Testis (tissue), 5 donors: ENCODE measurements at places on chromosomes 5 and 9.

GRCh38 chr9:134182554-134183085, 18.3 kb upstream of the RNU6ATAC start:
- no peak overlapping the region for H3K4me3 ChIP-seq
- DNase-seq, result no peak
- no peaks in the 10 kb centered on the region for H3K36me3 ChIP-seq
- no peak overlapping the region for H3K27ac ChIP-seq

GRCh38 chr5:62922191-62922590, 343.6 kb downstream of the LRRC70 start:
- no peak overlapping the region for H3K4me3 ChIP-seq
- no peak overlapping the region for H3K27ac ChIP-seq
- H3K4me1 ChIP-seq, result no peaks in the 10 kb centered on the region
- no peaks in the 10 kb centered on the region for H3K36me3 ChIP-seq
- no peaks in the 10 kb centered on the region for H3K27me3 ChIP-seq

GRCh38 chr9:136297016-136297691, 6.7 kb downstream of the CCDC187 start:
- no peaks in the 10 kb centered on the region for H3K27me3 ChIP-seq
- no peak overlapping the region for H3K27ac ChIP-seq
- H3K4me1 ChIP-seq, result no peaks in the 10 kb centered on the region
- H3K4me3 ChIP-seq, result no peak overlapping the region
- DNase-seq, result no peak

DNA sequence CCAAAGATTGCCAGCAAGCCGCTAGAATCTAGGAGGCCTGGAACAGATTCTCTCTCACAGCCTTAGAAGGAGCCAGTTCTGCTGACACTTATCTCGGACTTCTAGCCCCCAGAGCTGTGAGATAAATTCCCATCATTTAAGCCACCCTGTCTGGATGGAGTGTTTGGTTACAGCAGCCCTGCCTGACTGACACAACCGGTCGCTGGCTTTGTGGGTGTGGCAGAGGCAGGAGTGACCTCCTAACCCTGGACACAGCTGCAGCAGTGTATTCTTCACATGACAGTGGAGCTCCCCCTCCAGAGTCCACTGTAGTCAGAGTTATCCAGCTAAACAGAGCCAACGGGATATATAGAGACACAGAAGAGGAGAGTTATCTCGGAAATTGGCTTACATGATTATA, 21.2 kb upstream of the IL17B start:
- H3K4me3 ChIP-seq, result no peak overlapping the region
- DNase-seq, result no peak
- no peaks in the 10 kb centered on the region for H3K27me3 ChIP-seq
- H3K36me3 ChIP-seq, result no peaks in the 10 kb centered on the region
- H3K27ac ChIP-seq, result no peak overlapping the region

- peaks cover 6% of the 10 kb centered on the region for H3K4me1 ChIP-seq
- no peaks in the 10 kb centered on the region for H3K27me3 ChIP-seq
- H3K27ac ChIP-seq, result no peak overlapping the region
- no peaks in the 10 kb centered on the region for H3K36me3 ChIP-seq
These were observed 53.3 kb downstream of the AHRR start for GRCh38 chr5:374631-375335.

GRCh38 chr5:102523541-102524175, 24.9 kb upstream of the SLCO6A1 start:
- no peaks in the 10 kb centered on the region for H3K36me3 ChIP-seq
- no peak for DNase-seq
- no peak overlapping the region for H3K27ac ChIP-seq
- H3K4me1 ChIP-seq, result no peaks in the 10 kb centered on the region
- H3K4me3 ChIP-seq, result no peak overlapping the region
- no peaks in the 10 kb centered on the region for H3K27me3 ChIP-seq

GRCh38 chr5:56377573-56377972, 144.4 kb upstream of the ANKRD55 start:
- no peak overlapping the region for H3K27ac ChIP-seq
- DNase-seq, result no peak
- no peaks in the 10 kb centered on the region for H3K27me3 ChIP-seq

GRCh38 chr5:117077142-117077541, 502.5 kb upstream of the SEMA6A start:
- H3K36me3 ChIP-seq, result no peaks in the 10 kb centered on the region
- no peaks in the 10 kb centered on the region for H3K4me1 ChIP-seq
- H3K27ac ChIP-seq, result no peak overlapping the region

- H3K27me3 ChIP-seq, result no peaks in the 10 kb centered on the region
- no peaks in the 10 kb centered on the region for H3K4me1 ChIP-seq
- DNase-seq, result no peak
- H3K36me3 ChIP-seq, result no peaks in the 10 kb centered on the region
- no peak overlapping the region for H3K4me3 ChIP-seq
These were observed 97.7 kb upstream of the KIF2A start for GRCh38 chr5:62208218-62208852.

DNA sequence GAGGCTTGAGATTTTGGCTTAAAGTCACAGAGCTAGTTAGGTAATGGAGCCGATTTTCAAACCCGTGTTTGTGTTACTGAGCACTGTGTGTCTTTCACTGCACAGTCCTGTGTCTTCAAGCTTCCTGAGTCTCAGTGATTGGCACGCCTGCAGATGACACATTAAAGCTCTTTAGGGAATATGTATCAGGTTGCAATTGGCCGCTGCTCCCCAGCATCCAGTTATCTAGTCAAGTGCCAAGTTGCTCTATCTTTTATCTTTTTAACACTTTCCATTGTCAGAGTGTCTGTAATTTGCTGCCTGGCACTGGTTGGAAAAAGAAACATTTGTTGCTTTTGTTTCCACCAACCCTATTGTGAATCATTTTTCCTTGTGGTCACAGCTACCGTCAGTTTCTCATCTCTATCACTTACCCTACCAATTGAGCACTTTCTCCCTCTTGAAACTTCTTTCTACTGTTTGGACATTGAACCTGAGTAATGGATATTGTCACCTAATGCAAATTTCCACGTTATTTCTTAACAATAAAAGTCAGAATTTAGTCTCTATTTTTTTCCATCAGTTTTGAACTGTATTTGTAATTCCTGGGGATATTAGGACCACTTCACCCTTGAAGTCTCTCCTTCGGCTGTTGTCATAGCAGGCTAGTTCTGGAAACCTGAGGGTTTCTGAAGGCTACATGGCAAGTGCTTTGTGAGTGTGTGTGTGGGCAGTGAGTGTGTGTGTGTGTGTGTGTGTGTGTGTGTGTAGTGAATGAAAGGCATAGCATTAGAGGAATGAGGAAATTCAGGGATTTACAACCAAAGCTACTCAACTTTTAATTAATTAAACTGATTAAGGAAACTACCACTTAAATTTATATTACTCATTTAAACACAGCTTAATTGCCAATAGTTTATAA, 274.3 kb downstream of the ISL1 start:
- no peaks in the 10 kb centered on the region for H3K4me1 ChIP-seq
- DNase-seq, result peak; percentile 15
- no peak overlapping the region for H3K4me3 ChIP-seq
- no peak overlapping the region for H3K27ac ChIP-seq
- no peaks in the 10 kb centered on the region for H3K27me3 ChIP-seq
- H3K36me3 ChIP-seq, result no peaks in the 10 kb centered on the region

- no peaks in the 10 kb centered on the region for H3K4me1 ChIP-seq
- no peak for DNase-seq
- no peak overlapping the region for H3K4me3 ChIP-seq
- no peaks in the 10 kb centered on the region for H3K36me3 ChIP-seq
These were observed 100.9 kb downstream of the ATP10B start for GRCh38 chr5:160750938-160751657.

- H3K4me3 ChIP-seq, result no peak overlapping the region
- H3K4me1 ChIP-seq, result no peaks in the 10 kb centered on the region
- no peaks in the 10 kb centered on the region for H3K27me3 ChIP-seq
- no peak overlapping the region for H3K27ac ChIP-seq
- DNase-seq, result no peak
- no peaks in the 10 kb centered on the region for H3K36me3 ChIP-seq
These were observed 872.3 kb downstream of the MAT2B start for GRCh38 chr5:164377746-164378145.

GRCh38 chr5:55036477-55036876, 12.4 kb downstream of the GZMK start:
- H3K27me3 ChIP-seq, result no peaks in the 10 kb centered on the region
- H3K36me3 ChIP-seq, result no peaks in the 10 kb centered on the region
- H3K4me1 ChIP-seq, result no peaks in the 10 kb centered on the region
- H3K27ac ChIP-seq, result no peak overlapping the region

DNA sequence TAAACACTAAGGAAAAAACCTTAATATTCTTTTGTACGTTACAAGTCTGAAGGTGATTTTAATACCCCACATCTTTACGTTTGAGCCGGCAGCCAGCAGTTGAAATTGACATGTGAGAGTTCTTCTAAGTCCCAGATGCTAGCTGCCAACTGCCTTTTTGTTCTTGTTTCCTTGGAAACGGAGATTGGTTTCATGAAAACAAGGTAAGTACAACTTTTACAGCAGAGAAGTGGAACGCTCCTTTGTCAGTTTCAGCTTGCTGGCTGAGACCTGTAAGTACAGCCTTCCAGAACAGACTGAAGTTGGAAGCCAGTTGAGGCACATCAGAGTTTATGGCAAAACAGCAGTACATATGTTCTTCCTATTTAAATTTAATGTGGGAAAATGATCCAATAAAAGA, 1018.4 kb upstream of the ARRDC3 start:
- no peak overlapping the region for H3K27ac ChIP-seq
- H3K4me3 ChIP-seq, result no peak overlapping the region
- no peak for DNase-seq
- no peaks in the 10 kb centered on the region for H3K36me3 ChIP-seq

GRCh38 chr5:42718591-42718990, 38.0 kb upstream of the CCDC152 start:
- H3K27me3 ChIP-seq, result no peaks in the 10 kb centered on the region
- DNase-seq, result no peak
- H3K4me3 ChIP-seq, result no peak overlapping the region
- H3K36me3 ChIP-seq, result no peaks in the 10 kb centered on the region
- no peak overlapping the region for H3K27ac ChIP-seq

DNA sequence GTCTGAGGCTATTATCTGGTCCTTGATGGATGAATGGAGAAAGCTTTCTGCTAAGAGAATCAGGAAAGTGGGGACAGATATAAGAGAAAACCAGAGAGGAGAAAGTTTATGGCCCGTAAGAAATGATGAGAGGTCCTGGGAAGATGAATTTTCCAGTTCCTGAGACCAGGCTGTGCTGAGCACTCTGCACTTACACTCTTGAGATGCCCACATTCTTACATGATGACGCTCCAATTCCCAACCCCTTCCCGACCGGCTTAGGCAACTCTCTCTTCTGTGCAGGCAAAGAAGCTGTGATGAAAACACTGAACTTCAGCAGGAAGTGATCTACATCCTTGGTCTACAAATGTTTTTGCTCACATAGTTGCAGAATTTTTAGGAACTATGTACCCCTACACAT, 417.0 kb downstream of the ARHGEF28 start:
- H3K4me1 ChIP-seq, result peaks cover 3% of the 10 kb centered on the region
- H3K27ac ChIP-seq, result no peak overlapping the region
- H3K36me3 ChIP-seq, result no peaks in the 10 kb centered on the region
- no peak for DNase-seq

DNA sequence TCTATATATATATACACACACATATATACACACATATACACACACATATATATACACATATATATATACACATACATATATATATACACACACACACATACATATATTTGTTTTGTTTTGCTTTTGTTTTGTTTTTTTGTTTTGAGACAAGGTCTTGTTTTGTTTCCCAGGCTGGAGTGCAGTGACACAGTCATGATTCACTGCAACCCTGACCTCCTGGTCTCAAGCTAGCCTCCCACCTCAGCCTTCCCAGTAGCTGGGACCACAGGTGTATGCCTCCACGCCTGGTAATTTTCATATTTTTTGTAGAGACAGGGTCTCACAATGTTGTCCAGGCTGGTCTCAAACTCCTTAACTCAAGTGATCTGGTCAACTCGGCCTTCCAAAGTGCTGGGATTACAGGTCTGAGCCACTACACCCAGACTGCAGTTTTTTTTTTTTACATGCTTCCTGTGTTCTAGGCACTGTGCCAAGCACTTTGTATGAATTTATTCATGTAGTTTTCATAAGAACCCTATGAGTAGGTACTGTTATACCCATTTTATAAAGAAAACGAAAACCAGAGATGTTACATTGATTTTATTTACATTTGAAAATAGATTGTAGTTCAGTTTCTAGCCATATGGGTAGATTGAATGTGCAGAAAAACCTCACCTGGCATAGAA, 120.7 kb downstream of the PBX3 start:
- H3K27ac ChIP-seq, result no peak overlapping the region
- no peaks in the 10 kb centered on the region for H3K4me1 ChIP-seq
- H3K27me3 ChIP-seq, result no peaks in the 10 kb centered on the region
- no peak for DNase-seq
- no peak overlapping the region for H3K4me3 ChIP-seq

GRCh38 chr9:75027187-75028107, 646 bp downstream of the CARNMT1 start:
- peak; percentile 77 for DNase-seq
- peak overlapping the region; percentile 97 for H3K27ac ChIP-seq
- H3K4me3 ChIP-seq, result peak overlapping the region; percentile 96
- no peaks in the 10 kb centered on the region for H3K36me3 ChIP-seq
- peaks cover 23% of the 10 kb centered on the region for H3K4me1 ChIP-seq

DNA sequence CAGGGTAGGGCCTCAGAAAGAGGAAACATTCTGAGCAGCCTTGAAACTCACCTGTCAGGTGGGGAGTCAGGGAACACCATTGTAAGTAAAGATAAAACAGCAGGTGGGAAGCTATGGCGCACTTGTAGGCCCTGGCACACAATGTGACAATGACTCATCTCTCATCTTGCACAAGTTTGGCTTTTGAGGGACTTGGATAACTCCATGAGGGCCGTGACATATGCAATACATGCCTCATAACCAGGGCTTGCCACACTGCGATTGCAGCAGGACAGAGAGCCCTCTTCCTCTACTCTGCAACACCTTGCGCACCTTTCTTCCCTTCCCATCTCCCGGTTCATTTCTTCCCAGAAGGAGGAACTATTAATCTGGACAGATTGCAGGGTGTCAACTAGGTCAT, 144.9 kb downstream of the CEP120 start:
- DNase-seq, result no peak
- no peaks in the 10 kb centered on the region for H3K27me3 ChIP-seq
- no peak overlapping the region for H3K4me3 ChIP-seq
- H3K4me1 ChIP-seq, result no peaks in the 10 kb centered on the region
- no peak overlapping the region for H3K27ac ChIP-seq
- H3K36me3 ChIP-seq, result no peaks in the 10 kb centered on the region

GRCh38 chr9:91783411-91783810, 166.6 kb downstream of the ROR2 start:
- no peak overlapping the region for H3K4me3 ChIP-seq
- H3K4me1 ChIP-seq, result no peaks in the 10 kb centered on the region
- peak; percentile 4 for DNase-seq
- no peaks in the 10 kb centered on the region for H3K27me3 ChIP-seq
- H3K27ac ChIP-seq, result no peak overlapping the region
